ENCODE measurements at places on chromosomes 11 and 22.

GRCh38 chr11:129917231-129917630 lies 21.9 kb upstream of the NFRKB start:
- no peak for DNase-seq

- peak; percentile 56 for DNase-seq
These were observed at the start of gene UBE2L6 for GRCh38 chr11:57567515-57568329. Gene UBE2L6, minus strand, starts transcription at chr11:57567672. Its CDS starts 61 bp downstream, at chr11:57567611.

- peak; percentile 57 for DNase-seq
These were observed 14.6 kb downstream of the FAM83F start for GRCh38 chr22:40009292-40009774.

DNA sequence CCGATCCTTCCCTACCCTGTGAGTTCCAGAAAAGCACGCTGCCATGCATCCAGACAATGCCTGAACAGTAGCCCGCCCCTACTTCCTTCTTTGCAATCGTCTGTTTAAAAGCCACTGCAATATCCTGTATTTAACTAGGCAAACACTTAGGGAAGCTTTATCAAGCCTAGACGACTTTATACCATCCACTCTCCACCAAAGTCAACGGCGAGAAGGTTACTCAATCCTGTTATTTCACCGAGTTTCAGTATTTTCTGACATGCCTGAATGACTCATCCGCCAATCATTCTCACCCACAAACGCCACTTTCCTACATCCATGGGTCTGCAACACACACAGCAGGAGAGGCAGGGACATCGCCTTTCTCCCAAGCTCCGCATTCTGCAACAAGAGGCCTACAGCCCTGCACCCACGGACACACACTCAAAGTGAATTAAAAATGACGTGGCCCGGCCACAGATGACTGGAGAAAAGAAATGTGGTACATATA lies 9.3 kb downstream of the CELSR1 start:
- DNase-seq, result no peak

DNA sequence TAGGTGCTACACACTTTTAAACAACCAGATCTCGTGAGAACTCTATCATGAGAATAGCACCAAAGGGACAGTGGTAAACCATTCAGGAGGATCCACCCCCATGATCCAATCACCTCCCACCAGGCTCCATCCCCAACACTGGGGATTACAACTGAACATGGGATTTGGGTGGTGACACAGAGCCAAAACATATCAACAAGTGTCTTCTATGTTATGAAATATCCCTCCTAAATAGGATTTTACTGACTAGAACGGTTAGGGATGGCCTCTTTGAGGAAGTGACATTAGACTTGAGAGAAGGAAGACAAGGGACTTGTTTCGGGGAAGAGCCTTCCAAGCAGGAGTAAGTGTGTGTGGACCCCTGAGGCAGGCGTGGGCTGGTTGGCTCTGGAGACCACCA lies 11.9 kb upstream of the MRPL11 start:
- DNase-seq, result no peak

- no peak for DNase-seq
These were observed 390.0 kb downstream of the NTM start for GRCh38 chr11:131760091-131761061.

DNA sequence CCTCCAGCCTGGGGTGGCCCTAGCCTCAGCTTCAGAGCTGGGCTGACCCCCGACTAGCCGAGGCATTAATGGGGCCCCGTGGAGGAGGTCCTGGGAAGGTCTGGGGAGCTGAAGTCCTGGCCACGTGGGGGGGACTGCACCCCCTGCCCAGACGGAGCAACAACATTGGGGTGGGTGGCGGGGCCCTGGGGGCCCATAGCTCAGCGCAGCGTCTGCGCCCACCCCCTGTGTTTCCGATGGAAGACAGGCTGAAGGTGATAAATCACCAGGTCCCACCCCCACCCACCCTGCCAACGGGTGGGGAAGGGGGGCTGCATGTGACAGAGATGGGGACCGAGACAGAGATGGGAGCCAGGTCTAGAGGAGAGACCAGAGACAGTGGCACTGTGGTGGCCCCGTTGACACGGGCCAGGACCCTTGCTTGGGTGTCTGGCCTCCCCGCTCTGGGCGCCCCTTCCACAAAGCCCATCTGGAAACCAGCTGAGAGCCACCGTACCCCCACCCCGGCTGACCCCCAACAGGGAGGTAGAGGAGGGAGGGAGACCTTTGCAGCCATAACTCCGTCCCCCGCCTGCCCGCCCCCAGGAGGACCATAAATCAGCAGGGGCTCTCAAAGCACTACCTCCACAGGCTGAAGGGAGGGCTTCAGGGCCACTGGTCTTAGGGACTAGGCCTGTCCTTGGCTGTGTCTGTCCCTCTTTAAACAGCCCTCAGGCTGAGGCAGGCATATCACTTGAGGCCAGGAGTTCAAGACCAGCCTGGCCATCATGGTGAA lies 8.2 kb downstream of the GP1BB start:
- no peak for DNase-seq

GRCh38 chr11:123483466-123483865 lies 53.4 kb downstream of the GRAMD1B start:
- no peak for DNase-seq

- no peak for DNase-seq
These were observed 150.8 kb upstream of the TIMP3 start for GRCh38 chr22:32650553-32651345.

DNA sequence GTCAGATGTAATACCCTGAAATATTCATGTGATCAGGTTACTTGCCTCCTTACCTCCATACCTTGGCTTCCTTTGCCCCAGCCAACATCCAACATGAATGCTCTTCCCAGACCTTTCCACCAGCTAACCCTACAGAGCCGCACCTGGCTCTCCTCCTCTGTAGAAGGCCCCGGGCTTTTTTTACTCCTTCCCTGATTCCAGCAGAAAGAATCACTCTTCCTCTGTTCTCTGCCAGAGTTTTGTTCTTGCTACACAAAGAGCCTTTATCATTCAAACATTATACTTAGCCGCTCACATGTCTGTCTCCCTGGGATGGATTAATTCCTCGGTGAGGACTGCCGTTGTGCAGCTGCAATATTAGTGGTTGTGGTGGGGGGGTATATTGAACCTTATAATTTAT lies 116.8 kb upstream of the GRAMD1B start:
- DNase-seq, result no peak

DNA sequence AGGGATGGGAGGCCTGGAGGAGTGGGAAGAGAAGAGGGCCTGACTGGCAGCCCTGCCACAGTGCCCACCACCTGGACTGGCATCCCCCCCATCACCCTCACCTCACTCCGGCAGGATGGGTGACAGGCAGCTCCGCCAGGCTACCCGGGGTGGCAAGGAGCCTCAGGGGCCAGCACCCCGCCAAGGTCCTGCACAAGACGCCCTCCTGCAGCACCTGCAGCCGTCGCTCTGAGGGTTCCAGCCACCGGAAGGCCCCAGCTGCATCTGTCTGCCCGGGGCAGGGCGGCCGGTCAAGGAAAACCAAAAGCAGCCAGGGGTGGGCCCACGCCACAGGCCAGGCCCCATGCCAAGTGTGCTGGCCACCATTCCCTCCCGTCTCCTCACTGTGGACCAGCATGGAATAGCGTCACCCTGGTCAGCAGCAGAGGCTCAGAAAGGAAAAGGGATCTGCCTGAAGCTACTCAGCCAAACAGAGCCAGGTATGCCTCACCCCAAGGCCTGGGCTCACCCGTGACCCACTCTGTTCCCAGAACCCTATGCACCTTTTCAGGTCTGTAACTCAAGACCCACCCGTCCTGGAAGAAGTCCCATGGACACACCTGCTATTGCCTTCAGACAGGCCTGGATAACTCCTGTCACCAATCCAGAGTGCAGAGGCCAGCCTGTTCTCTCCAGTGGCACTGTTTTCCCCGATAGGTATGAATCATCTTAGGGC lies 7.0 kb downstream of the RHBDD3 start:
- DNase-seq, result no peak

DNA sequence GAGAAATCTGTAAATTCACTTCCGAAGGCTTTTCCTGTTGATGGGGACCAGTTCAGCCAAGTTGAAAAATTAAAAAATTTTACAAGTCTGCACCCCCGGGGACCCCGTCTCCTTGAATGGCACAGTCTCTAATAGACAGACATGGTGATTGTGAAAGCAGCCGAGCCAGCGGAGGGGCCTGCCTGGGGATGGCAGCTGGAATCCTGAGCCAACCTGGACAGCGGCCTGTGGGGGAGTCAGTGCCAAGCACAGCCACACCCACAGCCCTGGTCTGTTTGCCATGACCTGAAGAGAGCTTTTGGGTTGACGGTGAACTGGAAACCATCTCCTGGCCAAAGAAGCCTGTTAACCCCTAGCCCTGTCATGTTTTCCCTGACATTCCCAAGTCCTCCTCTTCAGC lies 64.7 kb downstream of the PARVG start:
- no peak for DNase-seq

DNA sequence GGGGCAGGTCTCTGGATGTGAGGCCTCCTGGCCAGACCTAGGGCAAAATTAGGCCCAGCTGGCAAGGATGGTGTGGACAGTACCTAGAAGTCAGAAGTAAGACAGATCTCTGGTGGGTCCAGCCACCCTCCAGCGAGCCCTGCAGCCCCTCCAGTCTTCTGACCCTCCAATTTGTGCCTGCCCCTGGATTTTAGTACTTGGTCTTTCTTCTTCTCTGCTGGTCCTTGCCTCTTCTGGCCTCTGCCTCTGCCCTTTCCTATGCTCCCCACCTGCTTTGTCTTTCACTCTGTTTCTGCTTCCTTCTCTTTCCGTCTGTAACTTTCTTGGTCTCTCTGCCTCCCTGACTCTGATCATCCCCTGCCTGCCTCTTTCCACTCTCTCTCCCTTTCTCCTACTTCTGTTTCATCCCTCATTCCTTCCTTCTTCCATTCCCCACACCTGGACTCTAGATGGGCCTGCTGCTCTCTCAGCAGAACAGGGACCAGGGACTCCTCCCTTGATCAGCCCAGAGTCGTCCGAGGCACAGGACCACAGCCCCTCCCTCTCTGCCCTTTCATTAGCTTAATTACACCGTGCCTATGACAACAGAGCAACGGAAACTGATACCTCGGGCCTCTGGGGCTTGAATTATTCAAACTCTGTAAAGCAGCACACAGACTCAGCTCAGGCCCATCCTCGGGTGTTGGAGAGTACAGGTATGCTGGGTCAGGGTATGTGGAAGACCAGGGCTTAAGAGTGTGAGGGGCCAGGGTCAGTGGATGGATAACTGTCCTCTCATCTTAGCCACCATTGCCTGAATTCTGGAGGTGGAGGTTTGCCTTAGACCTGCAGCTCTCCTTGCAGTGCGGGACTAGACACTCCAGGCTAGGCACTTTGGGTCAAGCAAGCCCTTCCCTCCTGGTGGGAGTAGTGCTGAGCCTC lies at the start of gene CHRNA10:
Gene CHRNA10, minus strand, starts transcription at position 51 of the 921 bp plus-strand sequence. CDS start 72 bp downstream, outside the sequence.
- peak; percentile 7 for DNase-seq

- DNase-seq, result no peak
These were observed 1.4 kb upstream of the KCNQ1OT1 start for GRCh38 chr11:2701230-2701629.

GRCh38 chr11:134742224-134742612 lies 330.2 kb upstream of the B3GAT1 start:
- no peak for DNase-seq

- DNase-seq, result peak; percentile 10
These were observed 5.5 kb downstream of the PLET1 start for GRCh38 chr11:112255067-112255720.

DNA sequence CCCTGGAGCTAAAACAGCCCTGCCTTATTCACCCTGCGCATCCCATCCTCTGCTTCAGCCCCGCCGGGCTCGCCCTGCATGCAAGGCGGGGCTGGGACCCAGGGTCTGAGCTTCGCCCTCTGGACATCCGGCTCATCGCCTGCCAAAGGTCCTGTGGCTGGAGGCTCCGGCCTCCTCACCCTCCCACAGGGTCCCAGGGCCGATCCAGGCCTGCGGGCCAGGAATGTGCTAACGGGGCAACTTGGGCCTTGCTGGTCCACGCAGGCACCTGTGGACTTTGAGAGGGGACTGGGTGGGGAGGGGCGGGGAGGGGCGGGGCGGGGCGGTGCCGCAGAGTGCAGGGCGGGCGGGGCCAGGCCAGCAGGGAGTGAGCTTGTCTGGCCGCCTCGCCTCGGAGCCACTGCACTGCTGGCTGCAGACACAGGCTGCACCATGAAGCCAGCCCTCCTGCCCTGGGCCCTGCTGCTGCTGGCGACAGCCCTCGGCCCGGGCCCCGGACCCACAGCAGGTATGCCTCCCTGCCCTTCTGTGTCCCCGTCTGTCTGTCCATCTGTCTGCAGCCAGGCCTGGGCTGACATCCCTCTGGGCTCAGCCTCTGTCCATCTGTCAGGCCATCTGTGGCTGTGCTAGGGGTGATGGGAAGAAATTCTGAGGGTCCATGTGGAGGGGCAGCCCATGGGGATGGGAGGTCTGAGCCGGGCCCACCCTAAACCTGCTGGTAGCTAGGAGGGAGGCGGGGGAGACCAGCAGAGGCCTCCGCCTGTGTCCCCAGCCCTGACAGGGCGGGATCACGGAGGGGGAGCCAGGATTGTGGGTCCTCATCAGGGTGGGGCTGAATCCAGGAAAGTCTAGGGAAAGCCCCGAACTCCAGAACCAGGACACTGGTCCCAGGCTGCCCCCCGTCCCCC lies at the start of gene SUSD2:
Gene SUSD2, plus strand, starts transcription at position 400 of the 908 bp plus-strand sequence. Its CDS starts 33 bp downstream, at position 433.
- no peak for DNase-seq

DNA sequence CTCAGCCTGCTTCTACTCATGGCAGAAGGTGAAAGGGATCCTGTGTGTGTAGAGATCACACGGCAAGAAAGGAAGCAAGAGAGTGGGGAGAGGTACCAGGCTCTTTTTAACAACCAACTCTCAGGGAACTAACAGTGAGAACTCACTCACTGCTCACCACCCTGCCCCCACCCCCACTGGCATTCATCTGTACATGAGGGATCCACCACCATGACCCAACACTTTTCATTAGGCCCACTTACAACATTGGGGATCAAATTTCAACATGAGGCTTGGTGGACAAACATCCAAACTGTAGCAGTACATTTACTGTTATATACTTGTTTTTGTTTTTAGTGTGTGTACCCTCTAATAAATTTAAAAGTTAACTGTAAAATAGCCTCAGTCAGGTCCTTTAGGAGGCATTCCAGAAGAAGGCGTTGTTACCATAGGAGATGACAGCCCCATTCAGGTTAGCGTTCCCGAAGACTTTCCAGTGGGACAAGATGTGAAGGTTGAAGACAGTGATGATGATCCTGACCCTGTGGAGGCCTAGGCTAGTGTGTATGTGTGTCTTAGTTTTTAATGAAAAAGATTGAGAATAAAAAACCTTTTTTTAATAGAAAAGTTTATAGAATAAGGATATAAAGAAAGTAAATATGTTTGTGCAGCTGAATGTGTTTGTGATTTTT lies 11.3 kb downstream of the CUL5 start:
- DNase-seq, result no peak

- no peak for DNase-seq
These were observed 274.0 kb downstream of the BRD1 start for GRCh38 chr22:49553518-49554295.

GRCh38 chr22:28329186-28330073 lies 350.2 kb downstream of the TTC28 start:
- DNase-seq, result no peak

GRCh38 chr11:120324932-120325810 lies at the start of gene TLCD5:
Gene TLCD5, plus strand, starts transcription at chr11:120325299. Its CDS starts 2,143 bp downstream, at chr11:120327442.
- DNase-seq, result peak; percentile 84

- DNase-seq, result no peak
These were observed 22.4 kb upstream of the BID start for GRCh38 chr22:17796695-17797094.

All from NCI-H2081 (cell line).